CD4-positive, alpha-beta memory T cell (primary cell): ENCODE measurements at places on chromosomes 3 and 15.

- no peak for DNase-seq
These were observed 171.4 kb downstream of the STT3B start for GRCh38 chr3:31704156-31704555.

GRCh38 chr3:10692039-10692622 is 123.9 kb upstream of the SLC6A11 start:
- no peak for DNase-seq

DNA sequence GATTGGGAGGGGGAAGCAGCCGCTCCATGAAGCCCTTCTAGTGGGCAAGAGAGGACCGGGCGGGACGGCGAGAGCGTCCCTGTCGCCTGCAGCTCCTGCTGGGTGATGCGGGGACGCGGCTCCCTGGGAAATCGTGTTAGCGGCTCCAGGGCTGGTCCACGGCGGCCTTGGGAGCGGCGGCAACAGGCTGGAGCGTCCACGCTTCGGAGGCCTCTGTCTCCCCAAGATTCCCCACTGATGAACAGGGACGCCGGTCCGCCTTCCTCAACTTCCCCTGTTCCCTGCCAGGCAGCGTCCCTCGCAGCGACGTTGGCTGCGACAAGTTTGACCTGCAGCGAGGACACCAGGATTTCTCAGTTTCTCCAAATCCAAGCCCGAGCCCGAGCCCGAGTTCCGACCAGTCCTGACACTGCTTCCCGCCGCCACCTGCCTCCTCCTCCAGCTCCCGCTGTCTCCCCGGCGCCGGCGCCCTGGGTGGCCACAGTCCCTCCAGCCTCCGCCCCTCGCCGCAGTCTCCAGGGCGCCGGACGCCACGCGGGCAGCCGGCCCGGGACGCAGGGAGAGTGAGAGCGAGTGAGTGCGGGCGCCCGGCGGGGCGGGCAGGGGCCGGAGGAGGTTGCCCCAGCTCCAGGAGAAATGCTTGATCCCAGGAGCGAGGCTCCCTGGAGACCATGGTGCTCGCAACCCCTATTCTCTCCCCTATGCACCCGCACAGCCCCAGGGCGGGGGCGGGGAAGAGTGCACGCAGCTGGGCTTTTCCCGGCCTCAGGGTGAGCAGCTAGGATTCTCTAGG is 78.1 kb upstream of the RNF7 start:
- DNase-seq: no peak

GRCh38 chr3:29718661-29719065 is 437.8 kb downstream of the RBMS3 start:
- no peak for DNase-seq

GRCh38 chr3:116842254-116842957 is 132.8 kb downstream of the TUSC7 start:
- no peak for DNase-seq

DNA sequence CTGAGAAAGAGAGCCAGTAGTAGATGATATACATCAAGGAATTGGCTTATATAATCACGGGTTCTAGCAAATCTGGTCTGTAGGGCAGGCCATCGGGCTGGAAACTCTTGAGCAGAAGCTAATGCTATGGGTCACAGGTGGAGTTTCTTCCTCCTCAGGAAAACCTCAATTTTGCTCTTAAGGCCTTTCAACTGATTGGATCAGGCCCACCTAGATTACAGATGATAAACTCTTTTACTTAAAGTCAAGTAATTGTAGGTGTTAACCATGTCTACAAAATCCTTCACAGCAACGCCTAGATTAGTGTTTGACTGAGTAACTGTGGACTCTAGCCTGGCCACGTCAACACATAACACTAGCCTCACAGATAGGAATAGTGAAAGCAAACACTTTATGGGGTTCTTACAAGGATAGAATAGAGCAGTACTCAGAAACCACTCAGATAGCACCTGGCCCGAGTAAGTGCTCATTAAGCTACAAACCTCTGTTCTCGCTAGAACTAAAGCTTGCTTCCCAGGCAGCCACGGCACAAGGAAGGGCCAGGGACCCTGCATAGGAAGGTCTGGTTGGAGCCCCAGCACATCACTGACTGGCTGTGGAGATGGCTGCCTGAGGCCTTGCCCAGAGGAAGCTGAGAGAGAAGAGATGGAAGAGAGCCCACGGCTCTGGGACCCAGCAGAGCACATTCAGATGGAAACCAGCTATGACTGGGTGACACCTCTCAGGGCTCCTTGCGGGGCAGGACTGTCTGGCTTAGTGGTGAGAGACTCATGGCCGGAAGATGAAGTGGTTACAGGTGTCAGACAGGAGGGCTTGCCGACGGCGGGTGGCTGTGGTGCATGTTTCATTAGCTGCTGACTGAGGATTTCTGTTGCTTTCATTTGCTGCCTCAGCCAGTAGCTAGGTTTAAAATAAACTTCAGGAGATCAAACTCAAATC is 202.5 kb upstream of the TLE3 start:
- peak; percentile 73 for DNase-seq

- DNase-seq: no peak
These were observed 24.2 kb upstream of the HACD2 start for GRCh38 chr3:123609063-123609462.

DNA sequence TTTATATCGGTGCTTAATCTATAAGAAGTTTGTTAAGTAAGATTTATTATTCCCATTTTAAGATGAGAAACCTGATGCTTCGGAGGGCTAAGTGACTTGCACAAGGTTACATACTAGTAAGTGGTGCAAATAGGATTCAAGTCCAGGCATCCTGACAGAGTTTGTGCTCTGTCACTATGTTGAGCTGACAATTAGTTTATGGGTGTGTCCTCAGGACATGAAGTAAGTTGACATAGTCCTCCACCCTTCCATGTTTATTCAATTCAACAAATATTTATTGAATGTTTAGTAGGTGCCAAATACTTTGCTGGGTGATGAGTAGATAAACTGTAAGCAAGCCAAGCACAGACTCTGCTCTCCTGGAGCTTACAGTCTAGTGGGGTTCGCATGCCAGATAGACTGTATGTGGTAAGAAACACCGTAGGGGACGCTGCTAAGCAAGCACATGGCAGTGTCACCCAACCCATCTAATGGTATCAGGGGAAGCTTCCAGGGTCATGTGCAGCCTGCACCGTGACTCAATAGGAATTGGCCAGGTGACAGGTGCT is 342.7 kb upstream of the SATB1 start:
- DNase-seq: no peak

DNA sequence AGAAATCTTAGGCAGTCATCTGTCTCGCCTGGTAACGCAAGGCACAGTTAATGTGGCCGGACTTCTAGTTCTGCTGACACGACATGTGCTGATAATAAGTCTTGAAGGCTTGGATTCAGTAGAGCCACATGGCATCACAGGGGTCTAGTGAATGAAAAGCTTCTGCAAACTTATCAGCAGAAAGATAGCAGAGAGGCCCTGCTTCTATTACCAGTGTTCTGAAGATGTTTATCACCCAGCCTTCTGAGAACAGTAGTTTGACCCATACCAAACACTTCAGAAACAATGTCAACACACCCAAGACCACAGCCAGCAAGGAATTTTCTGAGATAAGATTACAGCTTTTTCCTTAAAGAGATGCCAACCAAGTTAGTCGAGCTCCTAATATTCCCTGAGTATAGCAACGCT is 102.7 kb upstream of the UMPS start:
- no peak for DNase-seq

GRCh38 chr3:170144437-170144843 is 37.1 kb downstream of the PHC3 start:
- DNase-seq: no peak

- DNase-seq: no peak
These were observed 96.5 kb downstream of the SUCLG2 start for GRCh38 chr3:67557848-67558355.

- no peak for DNase-seq
These were observed 82.7 kb downstream of the RARB start for GRCh38 chr3:25510797-25511196.

GRCh38 chr15:85168642-85169173 is 187.1 kb downstream of the PDE8A start:
- DNase-seq: peak; percentile 57

DNA sequence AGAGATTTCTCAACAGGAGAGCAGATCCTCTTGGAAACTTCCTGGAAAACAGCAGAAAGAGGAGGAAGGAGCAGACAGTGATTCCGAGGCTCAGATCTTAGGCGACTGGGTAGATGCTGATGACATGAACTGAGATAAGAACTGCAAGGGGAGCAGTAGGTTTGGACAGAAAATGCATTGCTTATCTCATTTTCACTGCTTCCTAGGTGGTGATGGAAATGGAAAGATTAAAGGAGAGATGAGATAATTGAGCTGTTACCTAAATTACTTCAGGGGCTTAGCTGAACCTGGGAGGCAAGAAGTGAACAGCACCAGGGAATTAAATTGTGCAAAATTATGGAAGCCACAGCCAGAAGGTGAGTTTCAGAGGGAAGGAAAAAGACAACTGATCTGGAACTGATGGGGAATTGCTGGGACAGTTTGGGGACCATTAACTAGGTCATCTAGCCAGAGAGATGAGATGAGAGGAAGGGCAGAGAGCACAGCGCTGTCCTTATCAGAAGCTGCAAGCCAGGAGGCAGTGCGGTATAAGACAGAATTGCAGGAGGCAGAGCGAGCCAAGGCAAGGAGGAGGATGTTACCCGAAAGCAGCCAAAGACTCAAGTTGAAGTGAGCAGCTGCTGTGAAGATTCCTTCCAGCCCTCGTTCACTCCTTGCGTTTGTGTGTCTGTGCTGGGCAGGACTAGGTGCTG is 140.4 kb downstream of the SRGAP3 start:
- no peak for DNase-seq

- DNase-seq: no peak
These were observed 226.6 kb downstream of the ALCAM start for GRCh38 chr3:105593315-105593714.

DNA sequence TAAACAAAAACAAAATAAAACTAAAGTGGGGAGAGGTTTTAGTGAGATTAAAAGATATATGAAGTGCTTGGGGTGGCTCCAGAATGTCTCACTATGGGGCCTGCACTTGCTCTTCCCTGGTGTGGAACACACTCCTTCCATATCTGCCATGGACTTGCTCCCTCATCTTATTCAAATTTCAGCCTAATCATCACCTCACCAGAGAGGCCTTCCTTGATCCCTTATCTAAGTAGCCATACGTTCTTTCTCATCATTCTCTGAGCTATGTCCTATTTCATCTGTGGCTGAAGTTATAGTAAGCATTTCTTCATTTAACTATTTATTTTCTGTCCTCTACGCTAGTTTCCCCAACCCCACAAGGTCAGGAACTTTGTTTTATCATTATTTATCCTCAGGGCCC is 511.7 kb downstream of the NTRK3 start:
- no peak for DNase-seq

GRCh38 chr3:134846911-134847317 is 51.9 kb downstream of the EPHB1 start:
- no peak for DNase-seq

- DNase-seq: no peak
These were observed 399.4 kb upstream of the ATP11B start for GRCh38 chr3:182393830-182394367.

- DNase-seq: no peak
These were observed 8.1 kb downstream of the FAM131A start for GRCh38 chr3:184345317-184346144.

- DNase-seq: no peak
These were observed 352.4 kb upstream of the TMCO5A start for GRCh38 chr15:37581866-37582532.

DNA sequence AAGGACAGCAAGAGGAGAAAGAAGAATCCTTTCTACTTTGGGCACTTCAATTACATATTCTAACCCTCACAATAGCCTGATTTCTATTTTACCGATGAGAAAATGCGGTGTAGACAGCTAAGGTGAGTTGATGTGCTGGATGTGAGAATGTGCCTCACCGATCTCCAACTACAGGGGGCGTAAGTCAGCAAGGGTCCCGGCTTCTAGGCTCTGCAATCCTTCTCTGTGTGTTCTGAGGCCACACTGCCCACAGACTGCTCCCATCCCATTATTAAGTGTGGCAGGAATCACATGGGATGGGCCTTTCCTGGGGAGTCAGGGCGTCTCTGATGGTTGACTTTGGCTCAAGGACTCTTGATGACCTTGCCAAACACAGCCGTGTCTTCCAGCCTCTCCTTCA is 23.6 kb upstream of the RPL35A start:
- no peak for DNase-seq

GRCh38 chr3:100136921-100137320 is 22.6 kb upstream of the FILIP1L start:
- no peak for DNase-seq

DNA sequence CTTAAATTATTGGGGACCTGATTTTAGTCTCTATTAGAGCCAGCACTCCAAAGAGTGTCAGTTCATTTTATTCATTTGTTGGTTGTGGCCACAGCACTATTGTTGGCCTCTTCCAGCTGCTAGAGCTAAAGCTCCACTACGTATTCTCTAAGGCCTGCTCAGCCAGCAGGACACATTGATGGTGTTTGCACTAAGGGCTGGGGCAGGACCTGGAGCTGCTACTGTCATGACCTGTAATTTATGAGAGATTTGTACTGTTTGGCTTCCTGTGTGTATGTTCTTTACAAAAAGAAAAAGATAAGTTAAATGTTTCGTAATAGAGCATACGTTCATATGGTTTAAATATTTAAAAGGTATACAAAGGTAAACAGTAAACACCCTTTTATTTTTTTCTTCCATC is 8.1 kb downstream of the GFM1 start:
- DNase-seq: no peak

GRCh38 chr15:78811825-78812183 is 540 bp upstream of the ADAMTS7 start:
- DNase-seq: no peak

DNA sequence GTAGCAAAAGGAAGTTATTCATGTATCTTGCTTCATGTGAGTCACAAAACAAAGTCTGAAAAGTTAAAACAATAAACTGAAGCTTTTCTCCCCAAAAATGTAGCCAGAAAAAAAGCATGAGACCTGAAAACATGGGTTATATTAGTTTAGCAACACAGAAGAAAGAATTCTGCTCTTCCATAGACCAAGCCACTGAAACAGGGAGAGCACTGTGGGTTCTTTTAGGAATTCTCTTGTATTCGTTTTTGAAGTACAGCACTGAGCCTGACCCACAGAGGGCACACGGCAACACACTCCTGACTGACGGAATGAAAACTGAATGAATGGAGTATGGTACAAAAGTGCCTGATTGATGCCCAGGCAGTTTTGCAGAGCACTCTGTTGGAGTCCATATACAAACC is 66.6 kb downstream of the TM4SF4 start:
- no peak for DNase-seq

DNA sequence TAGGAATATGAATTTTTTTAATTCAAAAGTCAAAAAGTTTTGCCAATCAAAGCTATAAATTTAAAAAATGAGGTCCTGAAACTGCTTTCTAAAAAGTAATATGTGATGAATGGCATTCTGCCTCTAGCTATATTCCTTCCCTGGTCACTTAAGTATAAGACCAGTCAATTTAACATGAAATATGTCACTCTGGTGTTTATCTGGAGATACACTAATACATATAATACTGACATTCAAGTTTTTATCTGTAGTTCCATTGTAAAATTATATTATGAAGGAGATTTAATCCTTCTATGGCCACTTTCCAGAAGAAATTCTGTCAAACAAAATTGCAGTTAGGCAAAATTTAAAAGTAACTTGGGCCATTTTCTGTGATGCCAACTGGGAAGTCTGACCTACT is 236.8 kb downstream of the CNTN3 start:
- DNase-seq: no peak
